ENCODE measurements at places on chromosomes 6 and 20.
A peak's percentile ranks its signal among the peaks of the same experiment; 100 is the strongest.

GRCh38 chr20:53825282-53825681, 231.6 kb upstream of the ZNF217 start:
- no peak for DNase-seq

DNA sequence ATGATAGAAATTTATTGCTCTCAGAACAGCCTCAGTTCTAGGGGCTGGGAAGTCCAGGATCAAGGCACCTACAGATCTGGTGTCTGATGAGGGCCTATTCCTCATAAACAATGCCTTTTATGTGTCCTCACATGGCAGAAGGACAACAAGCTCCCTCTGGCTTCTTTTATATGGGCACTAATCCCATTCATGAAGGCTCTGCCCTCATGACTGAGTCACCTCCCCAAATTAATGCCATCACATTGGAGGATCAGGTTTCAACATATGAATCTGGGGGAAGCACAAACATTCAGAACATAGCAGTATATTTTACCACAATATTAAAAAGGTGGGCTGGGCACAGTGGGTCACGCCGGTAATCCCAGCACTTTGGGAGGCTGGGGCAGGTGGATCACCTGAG, 58.5 kb upstream of the CCN6 start:
- peak; percentile 63 for DNase-seq

GRCh38 chr20:63125838-63126601, 89.9 kb downstream of the YTHDF1 start:
- no peak for DNase-seq

DNA sequence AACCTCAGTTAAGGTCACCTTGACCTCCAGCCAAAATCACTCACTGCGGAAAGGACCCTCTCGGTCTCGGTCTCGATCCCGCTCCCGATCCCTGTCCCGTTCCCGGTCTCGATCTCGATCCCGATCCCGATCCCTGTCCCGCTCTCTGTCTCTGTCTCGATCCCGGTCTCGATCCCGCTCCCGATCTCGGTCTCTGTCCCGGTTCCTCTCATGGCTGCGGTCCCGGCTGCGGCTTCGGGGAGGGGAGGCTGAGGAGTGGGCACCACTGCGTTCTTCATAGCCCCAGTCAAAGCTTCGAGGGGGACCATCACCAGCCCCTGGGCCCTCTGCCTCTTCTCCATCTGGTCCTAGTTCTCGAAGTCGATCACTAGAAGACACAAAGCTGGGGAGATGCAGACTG, 4.3 kb downstream of the NELFE start:
- no peak for DNase-seq

GRCh38 chr6:140663094-140663493, 1288.6 kb upstream of the CITED2 start:
- no peak for DNase-seq

GRCh38 chr6:150753371-150754064, 112.0 kb upstream of the MTHFD1L start:
- DNase-seq = no peak

DNA sequence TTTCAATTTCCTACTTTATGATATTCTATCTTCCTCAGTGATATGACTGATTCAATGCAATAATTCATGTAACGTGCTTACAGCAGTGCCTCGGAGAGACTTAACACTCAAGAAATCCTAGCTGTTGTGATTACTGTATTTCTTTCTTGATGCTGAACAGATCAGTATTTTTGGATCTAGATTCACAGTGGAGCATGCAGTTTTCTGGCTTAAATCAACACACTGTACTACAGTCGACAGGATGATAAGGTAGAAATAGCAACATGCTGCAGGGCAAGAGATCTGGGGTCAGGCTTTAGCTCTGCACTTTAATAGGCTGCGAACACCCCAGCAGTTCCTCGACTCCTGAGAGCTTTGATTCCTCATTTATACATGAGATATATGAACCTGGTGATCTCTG, 161.0 kb downstream of the AIG1 start:
- no peak for DNase-seq

GRCh38 chr6:30879684-30880427, 4.5 kb upstream of the DDR1 start:
- no peak for DNase-seq

DNA sequence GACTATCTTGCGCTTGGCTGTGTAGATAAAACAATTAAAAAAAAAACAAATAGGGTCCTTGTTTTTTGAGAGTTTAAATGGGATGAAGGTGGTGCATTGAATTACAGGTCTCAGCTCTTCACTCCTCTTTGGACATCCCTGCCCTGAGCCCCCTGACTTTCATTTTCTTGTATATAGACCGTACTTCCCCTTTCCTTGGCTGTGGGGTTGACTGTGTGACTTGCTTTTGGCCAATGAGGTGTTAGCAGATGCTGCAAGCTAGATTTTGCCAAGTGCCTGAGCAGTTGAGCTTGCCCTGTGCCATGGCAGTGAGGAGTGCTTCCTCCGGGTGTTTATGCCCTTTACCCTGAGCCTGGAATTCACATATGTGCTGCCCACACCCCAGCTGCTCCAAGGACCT, 386.1 kb upstream of the ZFP64 start:
- no peak for DNase-seq

GRCh38 chr6:167122827-167123657, at the start of gene CCR6:
Gene CCR6 (plus strand): TSS chr6:167123096. CDS start chr6:167136135, 13,039 bp downstream.
- no peak for DNase-seq

GRCh38 chr20:51529081-51529681, 13.3 kb downstream of the NFATC2 start:
- DNase-seq = peak; percentile 81

GRCh38 chr6:15653581-15653980, 9.2 kb downstream of the DTNBP1 start:
- no peak for DNase-seq

- DNase-seq = no peak
These were observed 51.9 kb downstream of the STXBP5 start for GRCh38 chr6:147255948-147256674.

- no peak for DNase-seq
These were observed 323.0 kb downstream of the UTRN start for GRCh38 chr6:144607998-144608735.

DNA sequence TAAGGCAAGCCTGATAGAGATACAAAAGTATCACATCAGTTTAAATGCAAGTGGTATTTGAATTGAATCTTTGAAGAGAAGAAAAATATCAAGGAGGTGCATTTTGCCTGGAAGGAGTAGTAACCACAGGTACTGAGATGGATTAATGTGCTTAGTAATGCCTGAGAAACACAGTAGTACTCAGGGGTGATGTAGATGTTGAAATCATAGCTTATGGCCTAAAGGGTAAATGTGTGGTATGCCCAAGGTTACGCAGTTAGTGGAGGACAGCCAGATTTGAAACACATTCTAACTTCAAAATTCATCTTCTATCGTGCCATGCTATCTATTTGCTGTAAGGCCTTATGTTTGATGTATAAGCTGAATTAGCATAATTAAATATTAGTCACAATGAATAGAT, 55.9 kb downstream of the STXBP5 start:
- no peak for DNase-seq

DNA sequence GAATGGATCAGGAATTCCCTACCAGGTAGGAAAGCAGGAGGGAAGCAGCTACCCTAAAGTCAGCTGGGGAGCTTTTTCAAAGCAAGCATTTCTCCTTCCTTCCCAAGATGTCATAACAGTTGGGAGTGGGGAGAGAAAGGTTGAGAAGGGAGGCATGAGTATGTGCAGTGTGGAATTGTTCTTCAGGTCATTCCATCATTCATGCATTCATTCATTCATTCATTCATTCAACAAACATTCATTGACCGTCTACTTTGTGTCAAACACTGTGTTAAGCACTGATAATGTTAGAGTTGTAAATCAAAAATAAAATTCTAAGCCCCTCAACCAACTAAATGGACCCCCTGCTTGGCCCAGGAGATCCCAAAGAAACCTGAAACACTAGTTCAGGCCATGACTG, 49.2 kb upstream of the FAM184A start:
- DNase-seq = no peak

DNA sequence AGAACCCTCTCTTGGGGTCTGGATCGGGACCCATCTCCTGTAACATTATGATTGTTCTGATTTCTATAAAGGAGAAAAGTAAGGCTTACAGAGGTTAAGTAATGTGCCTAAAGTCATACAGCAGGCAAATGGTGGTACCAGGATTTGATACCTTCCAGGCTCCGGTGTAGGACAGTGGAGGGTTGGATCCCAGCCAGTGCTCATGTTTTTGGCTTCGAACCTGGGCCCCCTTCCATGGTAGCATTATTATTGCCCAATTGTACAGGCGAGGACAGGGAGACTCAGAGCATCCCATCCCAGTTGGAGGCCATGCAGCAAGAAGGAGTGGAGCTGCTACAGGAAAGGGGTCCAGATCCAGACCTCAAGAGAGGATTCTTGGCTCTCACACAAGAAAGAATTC, 202.7 kb downstream of the TFAP2C start:
- no peak for DNase-seq

- DNase-seq = no peak
These were observed 95.6 kb upstream of the SLC35B3 start for GRCh38 chr6:8530785-8531435.

DNA sequence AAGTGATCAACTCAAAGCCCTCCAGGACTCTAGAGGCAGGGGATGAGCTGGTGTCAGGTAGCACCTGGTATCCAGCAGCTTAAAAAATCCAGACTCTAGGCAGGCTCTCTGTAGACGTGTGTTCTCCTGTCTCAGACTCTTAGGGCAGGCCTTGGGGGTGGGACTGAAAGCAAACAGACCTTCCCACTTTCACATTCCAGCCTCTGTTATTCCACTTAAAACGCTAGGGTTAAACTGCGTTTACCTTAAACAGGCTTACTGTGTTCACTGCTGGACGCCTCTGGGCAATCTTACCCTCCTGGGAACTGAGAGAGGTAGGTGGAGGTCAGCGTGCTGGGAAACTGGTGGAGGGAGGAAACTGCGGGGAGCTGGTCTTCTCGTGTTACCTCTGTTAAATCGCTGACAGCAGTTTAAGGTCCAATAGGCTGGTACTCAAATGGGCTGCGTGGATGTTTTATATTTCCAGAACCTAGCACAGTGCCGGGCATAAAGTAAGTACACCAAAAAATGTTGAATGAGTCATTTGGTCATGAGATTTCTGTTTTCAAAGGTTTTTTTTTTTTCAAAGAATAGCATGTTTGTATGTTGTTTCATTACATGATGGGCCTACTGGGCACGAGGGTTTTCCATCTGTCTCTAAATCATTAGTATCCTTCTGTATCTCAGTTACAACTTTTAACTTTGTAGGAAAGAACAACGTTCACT, at the start of gene GCNT2:
Gene GCNT2, plus strand, starts transcription at position 248 of the 705 bp plus-strand sequence. CDS start 7,561 bp downstream, outside the sequence.
- DNase-seq = peak; percentile 20

- peak; percentile 41 for DNase-seq
These were observed 1.7 kb downstream of the TRERF1 start for GRCh38 chr6:42449917-42450476.

GRCh38 chr6:22784601-22785410, 215.4 kb downstream of the HDGFL1 start:
- peak; percentile 18 for DNase-seq

GRCh38 chr20:62804021-62804626, 511 bp upstream of the OGFR start:
- DNase-seq = peak; percentile 52

DNA sequence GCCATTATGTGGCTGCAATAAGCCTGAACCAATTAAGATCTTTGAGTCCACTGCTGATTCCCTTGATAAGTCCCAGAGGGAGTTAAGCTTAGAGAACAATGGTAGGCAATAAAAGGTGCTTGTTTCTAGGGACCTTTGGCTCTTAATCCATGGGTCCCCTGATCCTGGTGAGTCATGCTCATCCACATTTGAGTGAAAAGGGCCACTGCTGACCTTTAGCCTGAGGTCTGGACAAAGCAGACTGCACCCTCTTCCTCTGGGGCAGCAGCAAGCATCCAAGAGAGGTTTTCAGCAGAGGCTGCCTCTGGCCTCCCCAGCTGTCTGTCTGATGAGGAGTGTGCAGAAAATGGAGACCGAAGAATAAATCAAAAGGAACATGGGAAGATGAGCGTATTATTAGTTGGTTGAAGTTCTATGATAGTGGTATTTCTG, 16.1 kb upstream of the SCGN start:
- no peak for DNase-seq

DNA sequence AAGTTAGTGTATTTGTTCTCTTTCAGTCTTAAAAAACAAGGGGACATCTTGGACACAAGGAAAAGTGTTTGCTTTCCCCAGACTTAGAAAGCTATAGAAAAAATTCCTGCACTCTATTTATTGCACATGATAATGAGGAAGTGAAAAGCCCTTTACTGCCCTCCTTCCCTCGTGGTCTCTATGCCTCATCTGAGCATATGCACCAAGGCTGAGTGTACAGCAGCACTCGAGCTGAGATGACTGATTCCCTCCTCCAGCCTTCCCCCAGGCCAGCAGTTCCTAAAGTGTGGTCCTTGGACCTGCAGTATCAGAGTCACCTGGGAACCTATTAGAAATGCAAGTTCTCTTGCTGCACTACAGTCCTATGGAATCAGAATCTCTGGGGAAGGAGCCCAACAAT, 14.3 kb upstream of the LAMP5 start:
- DNase-seq = no peak

DNA sequence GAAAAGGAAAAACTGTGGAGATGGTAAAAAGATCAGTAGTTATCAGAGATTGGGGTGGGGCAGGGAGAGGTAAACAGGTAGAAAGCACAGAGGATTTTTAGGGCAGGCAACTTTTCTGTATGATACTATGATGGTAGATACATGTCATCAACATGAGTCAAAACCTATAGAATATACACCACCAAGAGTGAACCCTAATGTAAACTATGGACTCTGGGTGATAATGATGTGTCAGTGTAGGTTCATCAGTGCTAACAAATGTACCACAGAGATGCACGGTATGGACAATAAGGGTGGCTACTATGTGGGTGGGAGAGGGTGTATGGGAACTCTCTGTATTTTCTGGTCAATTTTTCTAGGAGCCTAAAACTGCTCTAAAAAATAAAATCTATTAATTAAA, 18.5 kb downstream of the PACSIN1 start:
- DNase-seq = no peak

- DNase-seq = peak; percentile 96
These were observed 132.2 kb downstream of the OGFRL1 start for GRCh38 chr6:71420693-71421328.

GRCh38 chr6:27332692-27333641, 20.9 kb upstream of the POM121L2 start:
- DNase-seq = peak; percentile 42

DNA sequence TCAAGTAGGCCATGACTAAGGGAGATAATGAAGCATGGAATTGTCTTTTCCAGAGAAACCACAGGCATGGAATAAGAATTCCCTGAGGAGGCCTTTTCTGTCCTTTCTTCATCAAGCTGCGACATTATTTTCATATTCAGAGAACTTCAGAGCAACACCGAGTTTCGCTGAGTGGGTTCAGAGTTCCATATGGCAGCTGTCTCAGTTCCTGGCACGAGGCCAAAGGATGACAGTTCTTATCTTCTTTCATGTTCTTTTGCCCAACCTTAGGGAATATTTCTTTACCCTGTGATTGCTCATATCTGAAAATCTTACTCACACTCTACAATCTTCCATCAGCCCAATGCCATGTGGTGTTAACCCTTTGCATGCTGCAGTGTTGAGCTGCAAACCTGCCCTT, 135.3 kb upstream of the BMP2 start:
- peak; percentile 15 for DNase-seq

- DNase-seq = no peak
These were observed at the start of gene DDX43 for GRCh38 chr6:73394577-73395354. Gene DDX43 (plus strand): TSS chr6:73394828. CDS start chr6:73394906, 78 bp downstream.

- no peak for DNase-seq
These were observed 14.5 kb downstream of the PKIG start for GRCh38 chr20:44596876-44597275.

- DNase-seq = no peak
These were observed 11.0 kb downstream of the C6orf118 start for GRCh38 chr6:165298402-165298801.

- no peak for DNase-seq
These were observed 256.2 kb downstream of the EPHA7 start for GRCh38 chr6:93163146-93163545.
